ENCODE measurements at places on chromosomes 6 and 20.

DNA sequence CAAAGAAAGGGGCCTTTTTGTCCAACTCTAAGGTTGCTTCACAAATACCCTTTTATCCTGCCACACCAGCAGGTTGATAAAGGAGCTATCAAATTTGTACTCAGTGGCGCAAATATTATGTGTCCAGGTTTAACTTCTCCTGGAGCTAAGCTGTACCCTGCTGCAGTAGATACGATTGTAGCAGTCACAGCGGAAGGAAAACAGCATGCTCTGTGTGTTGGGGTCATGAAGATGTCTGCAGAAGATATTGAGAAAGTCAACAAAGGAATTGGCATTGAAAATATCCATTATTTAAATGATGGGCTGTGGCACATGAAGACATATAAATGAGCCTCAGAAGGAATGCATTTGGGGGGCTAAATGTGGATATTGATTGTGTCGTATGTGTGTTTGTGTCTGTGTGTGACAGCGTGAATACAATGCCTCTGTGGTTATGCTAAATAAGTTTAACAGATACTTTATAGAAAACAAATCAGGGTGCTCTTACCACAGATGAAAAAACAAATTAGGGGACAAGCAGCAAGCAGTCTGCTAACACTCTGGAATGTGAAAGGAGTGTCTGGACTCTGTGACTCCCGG lies 33.6 kb downstream of the HM13 start:
- DNase-seq: no peak

DNA sequence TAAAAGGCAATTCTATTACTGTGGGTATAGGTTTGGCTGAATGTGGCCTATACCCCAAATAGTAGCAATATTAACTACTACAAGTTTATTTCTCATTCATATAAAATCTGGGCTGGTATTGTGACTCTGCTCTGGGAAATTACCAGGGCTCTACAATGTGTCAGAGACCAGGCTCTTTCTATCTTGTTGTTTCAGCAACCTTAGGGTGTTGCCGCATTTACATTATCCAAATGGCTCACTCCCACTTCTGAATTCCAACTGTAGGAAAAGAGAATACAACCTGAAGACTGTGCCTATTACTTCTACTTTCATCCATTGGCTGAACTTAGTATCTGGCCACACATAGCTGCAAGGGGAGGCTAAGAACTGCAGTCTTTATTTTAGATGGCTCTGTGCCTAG lies 106.7 kb upstream of the CENPW start:
- DNase-seq: no peak

- no peak for DNase-seq
Observed at GRCh38 chr6:6131492-6132109, 124.9 kb upstream of the NRN1 start.

DNA sequence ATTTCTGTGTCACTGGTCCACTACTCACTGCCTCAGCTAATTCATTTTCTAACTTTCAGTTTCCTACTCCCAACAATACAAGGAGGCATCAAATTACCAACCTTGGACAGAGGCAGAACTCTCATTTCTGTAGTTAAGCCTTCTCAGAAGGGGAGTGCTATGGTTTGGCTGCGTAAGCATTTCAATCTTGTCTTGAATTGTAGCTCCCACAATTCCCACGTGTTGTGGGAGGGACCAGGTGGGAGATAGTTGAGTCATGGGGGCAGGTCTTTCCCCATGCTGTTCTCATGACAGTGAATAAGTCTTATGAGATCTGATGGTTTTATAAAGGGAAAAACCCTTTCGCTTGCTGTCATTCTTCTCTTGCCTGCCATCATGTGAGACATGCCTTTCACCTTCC lies 22.9 kb downstream of the HLA-DRA start:
- DNase-seq: no peak

GRCh38 chr20:47789081-47789763 lies 3.9 kb upstream of the SULF2 start:
- DNase-seq: no peak

DNA sequence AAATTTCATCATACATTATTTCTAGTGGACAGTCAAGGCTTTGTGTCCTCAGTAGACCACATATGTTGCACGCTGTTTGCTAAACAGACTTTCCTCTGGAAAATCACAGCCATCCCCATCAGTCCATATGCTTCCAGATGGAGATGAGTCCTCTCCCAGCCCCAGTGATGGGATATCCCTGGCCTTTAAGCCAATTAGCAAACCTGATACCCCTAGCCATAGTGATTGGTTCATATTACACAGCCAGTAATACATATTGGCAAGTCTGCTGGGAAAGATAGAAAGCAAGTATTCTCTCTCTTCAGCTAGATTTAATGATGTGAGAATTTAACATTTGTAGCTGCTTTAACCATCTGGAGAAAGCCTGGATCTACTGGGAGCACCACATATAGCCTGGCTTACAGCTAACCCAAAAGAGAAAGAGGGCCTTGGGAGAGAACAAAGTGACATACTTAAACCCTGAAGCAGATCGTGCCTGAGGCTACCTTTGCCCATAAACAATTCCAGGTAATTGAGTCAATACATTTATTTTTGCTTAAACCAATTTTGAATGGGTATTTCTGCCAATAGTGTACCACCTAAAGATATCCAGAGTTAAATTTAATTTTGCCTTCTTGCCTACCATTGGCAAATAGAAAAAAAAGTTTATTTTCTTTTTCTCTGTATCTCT lies 103.5 kb upstream of the HIVEP1 start:
- DNase-seq: no peak

DNA sequence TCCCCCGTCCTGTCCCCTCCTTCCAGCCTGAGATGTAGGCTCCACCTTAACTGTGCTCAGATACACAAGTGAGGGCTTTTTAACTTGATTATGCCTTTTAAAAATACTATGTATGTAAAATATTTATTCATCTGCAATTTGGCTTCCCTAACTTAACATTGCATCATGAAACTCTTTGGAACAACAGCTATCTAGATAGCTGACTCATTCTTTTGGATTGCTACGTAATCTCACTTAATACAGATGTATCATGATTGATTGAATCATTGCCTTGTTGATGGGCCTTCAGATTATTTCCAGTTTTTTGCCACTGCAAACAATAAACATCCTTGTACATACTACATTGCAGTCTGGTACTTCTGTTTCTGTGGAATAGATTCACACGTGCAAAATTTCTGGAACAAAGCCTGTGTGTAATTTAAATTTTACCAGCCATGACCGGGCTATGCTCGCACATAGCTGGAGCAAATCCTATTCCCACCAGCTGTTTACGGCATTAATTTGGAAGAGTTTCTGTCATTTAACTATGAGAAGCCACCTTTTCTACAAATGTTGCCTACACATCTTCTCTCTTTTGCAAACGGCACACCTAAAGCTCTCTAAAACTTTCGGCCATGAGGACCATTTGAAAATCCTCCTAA lies 6.5 kb downstream of the PRND start:
- no peak for DNase-seq

GRCh38 chr20:21681922-21682318 lies 23.5 kb upstream of the PAX1 start:
- no peak for DNase-seq

DNA sequence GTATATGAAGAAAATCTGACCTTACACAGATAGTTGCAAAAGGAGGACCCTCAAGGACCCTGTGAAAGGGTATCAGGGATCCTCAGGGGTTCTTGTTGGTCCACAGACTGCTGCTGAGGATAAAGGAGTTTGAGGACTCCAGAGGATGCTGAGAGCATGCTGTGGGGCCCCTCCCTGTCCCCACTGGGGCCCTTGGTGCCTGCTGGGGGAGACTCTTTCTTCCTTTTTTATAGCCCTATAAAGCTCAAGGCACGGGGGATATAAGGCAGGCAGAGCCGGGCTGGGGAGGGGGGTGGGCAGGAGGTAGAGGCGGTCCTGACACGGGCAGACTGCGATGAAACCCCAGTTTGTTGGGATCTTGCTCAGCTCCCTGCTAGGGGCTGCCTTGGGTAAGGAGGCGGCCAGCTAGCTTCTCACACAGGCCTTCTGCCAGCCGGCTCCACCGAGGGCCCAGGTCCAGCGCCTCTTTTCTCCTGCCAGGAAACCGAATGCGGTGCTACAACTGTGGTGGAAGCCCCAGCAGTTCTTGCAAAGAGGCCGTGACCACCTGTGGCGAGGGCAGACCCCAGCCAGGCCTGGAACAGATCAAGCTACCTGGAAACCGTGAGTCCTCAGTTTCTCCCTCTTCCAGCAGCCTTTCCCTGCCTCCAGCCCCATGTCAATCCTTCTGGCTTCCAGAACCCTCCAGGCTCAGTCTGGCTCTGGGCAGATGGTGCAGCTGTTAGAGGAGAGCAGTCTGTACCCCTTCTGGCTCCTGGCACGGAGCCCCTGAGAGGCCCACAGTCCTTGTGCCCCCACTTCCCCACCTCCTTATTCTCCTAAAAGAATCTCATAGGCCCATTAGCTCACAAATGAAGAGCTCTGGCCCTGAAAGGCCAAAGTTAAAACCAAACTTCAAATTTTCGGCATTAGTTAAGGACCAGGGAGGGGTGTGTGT lies at the start of gene LY6G6D:
Gene LY6G6D, plus strand, starts transcription at position 327 of the 937 bp plus-strand sequence. Its CDS starts 8 bp downstream, at position 335.
- no peak for DNase-seq

DNA sequence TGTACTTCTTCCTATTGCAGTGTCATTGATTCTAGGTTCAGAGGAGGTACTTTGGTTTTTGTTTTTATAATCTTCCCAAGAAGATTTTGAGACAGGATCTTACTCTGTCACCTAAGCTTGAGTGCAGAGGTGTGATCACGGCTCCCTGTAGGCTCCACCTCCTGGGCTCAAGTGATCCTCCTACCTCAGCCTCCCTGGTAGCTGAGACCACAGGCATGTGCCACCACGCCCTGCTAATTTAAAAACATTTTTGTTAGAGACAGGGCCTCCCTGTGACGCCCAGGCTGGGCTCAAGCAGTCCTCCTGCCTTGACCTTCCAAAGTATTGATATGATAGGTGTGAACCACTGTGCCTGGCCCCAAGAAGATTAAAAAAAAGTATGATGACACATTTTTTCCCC lies 3.4 kb upstream of the SLC17A5 start:
- no peak for DNase-seq

DNA sequence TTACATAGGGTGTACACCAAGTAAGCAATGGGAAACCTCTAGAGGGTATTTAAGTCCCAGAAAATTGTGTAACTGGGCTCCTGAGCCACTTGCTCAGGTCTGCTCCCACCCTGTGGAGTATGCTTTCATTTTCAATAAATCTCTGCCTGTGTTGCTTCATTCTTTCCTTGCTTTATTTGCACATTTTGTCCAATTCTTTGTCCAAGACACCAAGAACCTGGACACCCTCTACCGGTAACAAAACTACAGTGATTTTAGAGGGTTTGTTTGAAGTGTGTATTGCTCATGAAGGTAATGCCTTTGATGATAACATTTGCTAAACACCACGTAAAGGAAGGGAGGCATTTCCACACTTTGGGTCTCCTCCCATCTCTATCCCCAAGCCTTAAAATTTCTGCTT lies 46.2 kb downstream of the MYB start:
- DNase-seq: no peak

- no peak for DNase-seq
Observed at GRCh38 chr6:144289006-144289405, 3.9 kb downstream of the UTRN start.

DNA sequence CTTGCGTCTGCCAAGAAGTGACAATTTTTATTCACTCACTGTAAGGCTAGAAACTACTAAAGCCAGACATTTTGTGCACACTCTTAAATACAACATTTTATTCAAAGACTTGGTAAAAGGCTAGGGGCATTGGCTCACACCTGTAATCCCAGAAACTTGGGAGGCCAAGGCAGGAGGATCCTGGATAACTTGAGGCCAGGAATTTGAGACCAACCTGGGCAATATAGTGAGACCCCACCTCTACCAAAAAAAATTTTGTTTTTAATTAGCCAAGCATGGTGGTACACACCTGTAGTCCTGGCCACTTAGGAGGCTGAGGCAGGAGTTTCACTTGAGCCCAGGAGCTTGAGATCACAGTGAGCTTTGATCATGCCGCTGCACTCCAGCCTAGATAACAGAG lies 11.3 kb upstream of the SENP6 start:
- DNase-seq: no peak

DNA sequence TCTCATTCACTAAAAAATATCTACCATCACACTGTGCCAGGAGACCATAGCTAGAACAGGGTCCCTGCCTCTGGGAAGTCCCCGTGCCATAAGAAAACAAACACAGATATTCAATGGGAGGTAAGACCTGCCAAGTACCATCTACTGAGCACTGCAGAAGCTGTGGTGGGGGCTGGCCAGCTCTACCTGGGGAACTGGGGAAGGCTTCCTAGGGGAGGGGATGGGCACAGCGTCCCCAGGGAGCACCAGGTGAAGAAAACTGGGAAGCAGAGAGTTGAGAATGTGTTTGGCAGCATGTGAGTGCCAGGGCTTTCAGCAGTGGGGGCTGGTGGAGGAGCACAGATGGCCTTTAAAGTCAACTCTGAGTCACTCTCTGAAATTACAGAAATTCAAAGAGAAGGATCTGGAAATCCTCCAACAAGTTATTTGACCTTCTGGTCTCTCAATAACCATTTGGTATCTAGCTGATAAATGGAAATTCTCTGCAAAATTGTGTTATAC lies 85.2 kb downstream of the SHLD1 start:
- DNase-seq: no peak

- no peak for DNase-seq
Observed at GRCh38 chr6:41784581-41785171, 2.8 kb upstream of the TOMM6 start.

DNA sequence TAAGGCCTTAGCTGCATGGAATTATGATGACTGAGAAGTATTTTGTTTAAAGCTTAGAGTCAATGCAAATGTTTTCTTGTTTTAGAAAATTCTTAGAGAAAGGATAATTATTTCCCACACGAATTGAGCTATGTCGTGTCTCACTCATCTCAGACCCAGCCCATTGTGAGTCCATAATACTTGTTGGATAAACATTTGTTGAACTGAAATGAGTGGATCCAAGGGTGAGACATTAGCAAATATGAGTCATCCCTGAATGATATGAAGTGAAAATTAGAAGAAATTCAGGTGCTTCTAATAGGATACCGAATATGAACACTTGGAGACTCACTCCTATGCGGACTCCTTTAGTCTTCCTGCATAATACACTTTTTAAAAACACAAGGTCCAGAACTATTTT lies 41.6 kb upstream of the ARMC2 start:
- no peak for DNase-seq

- DNase-seq: no peak
Observed at GRCh38 chr6:12386816-12387215, 96.7 kb downstream of the EDN1 start.

DNA sequence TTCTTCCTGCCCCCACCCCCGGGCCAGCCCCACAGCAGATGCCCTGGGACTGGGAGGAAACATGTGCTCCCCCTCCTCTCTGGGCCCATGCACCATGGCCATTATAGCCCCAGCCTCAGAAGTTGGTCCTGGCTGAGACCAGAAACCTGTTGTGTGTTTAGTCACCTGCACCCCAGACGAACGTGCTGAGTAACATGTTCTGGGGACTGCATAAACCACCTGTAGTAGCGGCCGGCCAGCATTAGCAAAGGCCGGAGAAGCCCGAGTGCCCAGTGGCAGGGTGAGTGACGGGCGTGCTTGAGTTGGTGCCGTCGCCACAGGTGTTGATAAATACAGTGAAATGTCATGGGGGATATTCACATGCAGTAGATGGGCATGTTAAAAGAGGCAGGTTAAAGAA lies 73.9 kb downstream of the TCP11 start:
- no peak for DNase-seq

GRCh38 chr6:149084808-149085556 lies 232.5 kb upstream of the TAB2 start:
- no peak for DNase-seq
